ENCODE measurements at places on chromosomes 7 and 10. TPM values are rescaled to one million over a fixed set of nuclear protein-coding genes. Genes with fewer than 3 reads are reported as not detected.

DNA sequence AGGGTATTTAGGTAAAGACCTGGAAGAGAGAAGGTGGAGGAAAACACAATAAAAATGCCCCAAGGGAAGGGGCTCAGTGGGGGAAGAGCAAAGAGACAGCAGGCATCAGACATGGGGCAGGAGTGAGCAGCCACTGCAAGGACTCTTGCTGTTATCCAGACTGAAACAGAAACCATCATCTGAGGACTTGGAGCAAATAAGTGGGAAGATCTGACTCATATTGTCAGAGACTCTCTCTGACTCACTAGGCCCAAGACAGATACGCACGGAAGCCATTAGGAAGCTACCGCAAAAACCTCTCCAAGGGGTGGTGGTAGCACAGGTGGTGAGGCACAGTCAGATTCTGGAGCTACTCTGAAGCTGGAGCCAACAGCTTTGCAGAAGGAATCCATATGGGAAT, 110.7 kb downstream of the RNF32 start:
- no peaks in the 10 kb centered on the region for H3K36me3 ChIP-seq
- DNase-seq: peak; percentile 84
- H3K27ac ChIP-seq: 0 out of 2 replicates have a peak overlapping the region, but pooled peaks have one; percentile 21
- no peaks in the 10 kb centered on the region for H3K27me3 ChIP-seq
- peaks cover 4% of the 10 kb centered on the region for H3K4me1 ChIP-seq

DNA sequence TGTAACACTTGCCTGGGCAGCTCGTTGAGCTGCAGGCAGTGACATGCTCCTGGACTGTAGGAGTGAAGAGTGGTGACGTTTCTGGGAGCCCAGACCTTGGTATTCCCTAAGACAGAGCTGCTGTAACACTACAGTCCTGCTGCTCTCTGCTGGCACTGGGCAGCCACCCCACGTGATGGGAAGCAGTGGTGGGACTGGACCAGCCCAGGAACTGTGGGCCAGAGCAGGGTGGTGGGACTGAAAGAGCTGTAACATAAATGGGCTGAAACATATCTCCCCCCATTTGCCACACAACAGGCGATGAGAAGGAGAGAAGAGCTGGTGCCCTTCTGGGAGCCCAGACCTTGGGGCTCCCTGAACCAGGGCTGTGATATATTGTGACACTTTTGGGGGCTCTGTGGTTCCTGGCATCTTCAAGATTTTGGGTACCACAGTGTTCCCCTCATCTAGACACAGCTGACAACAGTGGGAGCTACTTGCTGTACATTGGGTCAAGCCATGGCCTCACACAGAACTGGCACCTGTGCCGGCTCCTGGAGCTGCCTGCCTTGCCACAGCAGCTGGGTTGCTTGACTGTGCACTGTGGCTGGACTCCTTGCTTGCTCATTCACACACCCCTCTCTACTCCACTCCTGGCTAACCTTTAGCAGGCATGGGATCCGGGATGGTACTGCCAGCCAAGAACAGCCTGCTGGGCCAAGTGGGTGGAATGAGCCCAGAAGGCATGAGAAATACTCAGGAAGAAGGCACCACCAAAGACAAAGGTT, 161.3 kb upstream of the PCDH15 start:
- no peaks in the 10 kb centered on the region for H3K27me3 ChIP-seq
- no peak overlapping the region for H3K4me3 ChIP-seq
- H3K27ac ChIP-seq: no peak overlapping the region
- no peak for DNase-seq

DNA sequence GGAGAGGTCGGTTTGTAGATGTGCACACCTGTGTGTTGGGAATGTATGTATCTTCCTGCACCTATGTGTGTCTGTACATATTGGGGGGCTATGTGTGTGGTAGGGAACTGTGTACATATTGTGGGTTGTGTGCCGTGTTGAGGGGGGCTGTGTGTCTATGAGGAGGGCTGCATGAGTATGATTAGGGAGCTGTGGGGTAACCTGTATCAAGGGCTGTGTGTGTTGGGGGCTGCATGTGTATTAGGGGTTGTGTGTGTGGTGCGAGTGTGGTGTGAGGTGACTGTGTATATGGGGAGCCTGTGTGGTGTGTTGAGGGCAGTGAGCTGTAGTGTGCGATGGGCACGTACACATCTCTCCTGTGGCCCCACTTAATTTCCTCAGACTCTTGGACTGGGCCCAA, 22.2 kb upstream of the PAX2 start:
- DNase-seq: no peak
- H3K4me1 ChIP-seq: no peaks in the 10 kb centered on the region
- H3K36me3 ChIP-seq: no peaks in the 10 kb centered on the region
- peaks cover 71% of the 10 kb centered on the region for H3K27me3 ChIP-seq
- no peak overlapping the region for H3K4me3 ChIP-seq

GRCh38 chr10:79072994-79073645, 4.4 kb downstream of the ZMIZ1 start:
- no peak for DNase-seq
- H3K4me1 ChIP-seq: peaks cover 30% of the 10 kb centered on the region
- no peaks in the 10 kb centered on the region for H3K27me3 ChIP-seq
- H3K27ac ChIP-seq: peak overlapping the region; percentile 92

DNA sequence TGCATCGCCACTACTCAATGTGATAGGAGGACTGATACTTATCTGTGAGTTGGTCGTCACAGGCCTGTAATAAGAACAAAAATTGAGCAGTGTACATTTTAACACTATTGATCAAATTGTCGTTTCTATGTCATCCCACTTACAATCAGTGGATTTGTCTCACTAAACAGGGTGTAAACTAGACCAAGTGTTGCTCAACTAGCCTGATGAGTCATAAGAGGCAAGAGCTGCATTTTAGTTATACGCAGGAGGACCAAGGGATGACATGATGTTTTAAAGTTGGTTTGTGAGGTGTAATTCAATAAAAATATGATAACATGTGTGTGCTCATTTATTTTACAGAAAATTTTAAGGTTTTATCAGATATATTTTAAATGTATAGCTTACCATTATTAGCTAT, 1239.2 kb downstream of the REEP3 start:
- H3K4me1 ChIP-seq: no peaks in the 10 kb centered on the region
- H3K27me3 ChIP-seq: no peaks in the 10 kb centered on the region
- peak; percentile 7 for DNase-seq
- H3K4me3 ChIP-seq: no peak overlapping the region

DNA sequence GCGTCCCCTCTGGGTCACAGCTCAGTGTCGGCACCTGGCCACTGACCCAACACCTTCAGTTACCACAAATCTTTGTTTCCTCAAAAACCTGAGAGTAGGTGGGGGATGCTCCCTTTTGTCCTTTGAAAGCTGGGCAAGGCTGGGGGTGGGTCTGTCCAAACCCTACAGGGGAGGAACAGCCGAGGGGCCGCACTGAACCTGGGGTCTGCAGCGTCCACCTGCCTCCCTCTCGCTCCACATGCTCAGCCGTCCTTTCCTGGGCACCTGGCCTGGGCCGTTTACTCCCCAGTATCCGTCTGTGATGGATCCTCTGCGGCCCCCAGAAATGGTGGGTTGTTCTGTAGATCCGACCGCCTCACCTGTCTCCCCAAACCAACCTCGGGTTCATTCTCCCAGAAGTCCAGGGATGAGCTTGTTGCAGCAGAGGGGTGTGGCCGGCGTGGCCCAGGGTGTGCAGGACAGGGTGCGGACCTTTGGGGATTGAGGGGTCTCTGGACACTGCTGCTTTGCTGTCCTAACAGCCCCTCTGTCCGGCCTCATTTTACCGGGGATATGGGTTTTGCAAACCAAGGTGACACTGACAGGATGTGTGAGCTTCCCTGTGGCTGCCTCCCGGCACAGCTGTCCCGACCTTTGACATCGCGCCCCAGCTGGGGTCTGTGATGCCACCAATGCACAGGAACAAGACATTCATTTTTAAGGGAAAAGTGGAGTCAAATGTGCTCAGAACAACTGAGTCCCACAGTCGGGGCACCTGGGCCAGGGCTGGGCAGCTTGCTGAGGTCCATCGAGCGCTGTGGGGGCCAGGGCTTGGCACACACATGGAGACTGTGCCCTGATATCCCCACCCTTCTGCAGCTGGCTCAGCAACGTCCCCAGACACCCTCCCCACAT, 115.9 kb downstream of the VIPR2 start:
- no peak for DNase-seq
- H3K27me3 ChIP-seq: no peaks in the 10 kb centered on the region
- no peaks in the 10 kb centered on the region for H3K4me1 ChIP-seq
- no peak overlapping the region for H3K27ac ChIP-seq
- no peak overlapping the region for H3K4me3 ChIP-seq

DNA sequence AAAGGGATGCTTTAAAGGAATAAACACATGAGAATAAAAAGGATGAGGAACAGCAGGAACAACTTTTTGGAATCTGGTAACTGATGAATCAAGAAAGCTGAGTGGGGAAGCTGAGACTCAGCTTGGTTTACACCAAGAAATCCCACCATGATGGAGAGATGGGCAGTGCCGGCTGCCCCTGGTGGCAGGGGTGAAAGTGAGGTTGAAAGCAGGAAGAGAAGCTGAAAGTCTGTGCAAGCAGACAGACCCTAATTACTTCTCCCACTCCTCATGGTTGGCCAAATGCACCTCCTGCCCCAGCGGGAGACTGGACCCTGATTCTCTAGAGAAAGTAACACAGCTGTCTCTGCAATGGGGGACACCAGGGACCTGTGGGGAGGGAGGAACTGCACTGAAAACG, 57.6 kb upstream of the NANOS1 start:
- H3K27ac ChIP-seq: no peak overlapping the region
- H3K4me1 ChIP-seq: no peaks in the 10 kb centered on the region
- peaks cover 13% of the 10 kb centered on the region for H3K27me3 ChIP-seq
- H3K36me3 ChIP-seq: no peaks in the 10 kb centered on the region
- no peak overlapping the region for H3K4me3 ChIP-seq

Gene FGL2
- total RNA-seq: 3.8 TPM

GRCh38 chr7:122298131-122298530, 6.4 kb downstream of the FEZF1 start:
- no peaks in the 10 kb centered on the region for H3K36me3 ChIP-seq
- H3K4me1 ChIP-seq: no peaks in the 10 kb centered on the region
- H3K4me3 ChIP-seq: no peak overlapping the region
- peaks cover 57% of the 10 kb centered on the region for H3K27me3 ChIP-seq
- no peak for DNase-seq
- no peak overlapping the region for H3K27ac ChIP-seq

Gene IL6
- total RNA-seq: 18.7 TPM
